T-cell (primary cell): ENCODE measurements at places on chromosomes 2 and 18.

DNA sequence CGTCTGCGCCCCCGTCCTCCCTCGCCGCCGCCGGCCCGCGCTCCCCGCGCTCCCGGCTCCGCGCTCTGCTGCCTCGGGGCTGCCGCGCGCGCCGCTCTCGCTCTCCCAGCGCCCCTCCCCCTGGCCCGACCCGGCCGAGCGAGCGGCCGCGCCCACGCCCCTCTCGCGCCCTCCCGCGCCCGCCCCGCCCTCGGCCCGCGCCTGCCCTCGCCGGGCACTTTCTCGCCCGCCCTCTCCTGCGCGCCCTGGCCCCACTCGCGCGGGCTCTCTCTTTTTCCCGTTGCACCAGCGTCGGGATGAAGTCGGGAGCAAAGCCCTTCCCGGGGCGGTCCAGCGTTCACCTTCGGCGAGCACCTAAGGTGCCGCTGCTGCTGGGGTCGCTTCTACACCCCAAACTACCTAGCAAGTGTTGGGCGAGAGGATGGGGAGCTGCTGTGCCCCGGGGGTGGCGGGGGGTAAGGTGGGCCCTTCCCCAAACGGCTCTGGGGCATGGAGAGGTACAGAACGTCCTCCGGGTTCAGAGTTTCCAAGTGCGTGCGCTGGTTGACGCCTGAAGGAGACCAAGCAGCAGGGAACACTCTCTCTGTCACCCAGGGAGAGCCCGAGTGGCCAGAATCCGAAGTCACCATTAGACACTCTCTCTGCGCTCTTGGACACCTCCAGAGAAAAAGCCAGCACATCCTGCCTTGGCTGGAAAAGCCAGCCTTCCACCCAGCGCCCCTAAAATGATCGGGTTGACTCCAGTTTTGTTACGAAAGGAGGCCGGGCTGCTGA, at the start of gene COLEC12:
Gene COLEC12 (minus strand): TSS at position 70 of the 774 bp plus-strand sequence. CDS start 187 bp downstream, outside the sequence.
- no peak for DNase-seq

- DNase-seq: no peak
Observed at GRCh38 chr2:134943540-134943939, 24.9 kb downstream of the CCNT2 start.

DNA sequence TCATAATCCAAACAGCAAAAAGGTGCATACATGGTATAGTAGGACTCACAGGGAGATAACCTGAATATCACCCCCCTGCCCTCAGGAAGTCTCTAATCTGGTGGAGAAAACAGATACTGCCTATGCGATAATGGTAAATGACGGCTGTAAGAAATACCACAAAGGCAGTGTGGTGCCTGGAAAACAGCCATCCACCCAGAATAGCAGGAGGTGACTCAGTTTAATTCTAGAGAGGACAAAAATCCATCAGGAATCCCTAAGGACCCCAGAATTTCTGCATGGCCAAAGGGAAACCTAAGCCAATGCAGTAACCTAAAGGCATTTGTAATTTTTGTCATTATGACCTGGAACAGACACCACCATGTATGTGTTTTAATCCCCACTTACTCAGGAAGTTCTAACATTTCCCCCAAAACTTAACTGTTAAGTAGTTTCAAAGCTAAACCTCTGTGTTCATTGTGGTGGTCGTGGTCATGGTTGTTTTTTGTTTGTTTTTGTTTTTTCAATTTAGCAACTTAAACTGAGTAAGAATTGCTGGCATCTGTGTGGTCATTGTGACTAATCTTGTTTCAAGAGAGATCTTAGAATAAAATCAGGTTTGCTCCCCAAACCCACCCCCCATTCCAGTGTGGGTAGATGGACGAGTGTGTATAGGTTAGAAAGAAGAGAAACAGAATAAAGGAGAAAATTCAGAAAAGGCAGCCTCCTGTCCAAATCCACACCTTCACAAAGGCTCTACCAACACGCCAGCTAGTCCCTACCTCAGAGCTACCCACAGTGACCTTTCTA, 121.5 kb upstream of the CDCA7 start:
- no peak for DNase-seq

GRCh38 chr2:207032490-207032889, 93.2 kb downstream of the CPO start:
- no peak for DNase-seq

GRCh38 chr2:121294881-121295840, 10.2 kb upstream of the TFCP2L1 start:
- DNase-seq: no peak

GRCh38 chr2:151620761-151621160, 113.5 kb downstream of the NEB start:
- DNase-seq: no peak

- DNase-seq: no peak
Observed at GRCh38 chr18:12668041-12668440, 10.1 kb upstream of the SPIRE1 start.

- DNase-seq: no peak
Observed at GRCh38 chr2:170320948-170321347, 143.0 kb downstream of the MYO3B start.

- no peak for DNase-seq
Observed at GRCh38 chr2:109264595-109265328, 135.8 kb downstream of the SH3RF3 start.

- DNase-seq: no peak
Observed at GRCh38 chr2:218470448-218470847, 51.5 kb downstream of the VIL1 start.

GRCh38 chr18:48924630-48925490, 25.9 kb downstream of the SMAD7 start:
- DNase-seq: no peak
